Anterior cingulate cortex (tissue), 58 donors: ENCODE measurements at places on chromosomes 5 and 9.
A peak's percentile ranks its signal among the peaks of the same experiment; 100 is the strongest.

DNA sequence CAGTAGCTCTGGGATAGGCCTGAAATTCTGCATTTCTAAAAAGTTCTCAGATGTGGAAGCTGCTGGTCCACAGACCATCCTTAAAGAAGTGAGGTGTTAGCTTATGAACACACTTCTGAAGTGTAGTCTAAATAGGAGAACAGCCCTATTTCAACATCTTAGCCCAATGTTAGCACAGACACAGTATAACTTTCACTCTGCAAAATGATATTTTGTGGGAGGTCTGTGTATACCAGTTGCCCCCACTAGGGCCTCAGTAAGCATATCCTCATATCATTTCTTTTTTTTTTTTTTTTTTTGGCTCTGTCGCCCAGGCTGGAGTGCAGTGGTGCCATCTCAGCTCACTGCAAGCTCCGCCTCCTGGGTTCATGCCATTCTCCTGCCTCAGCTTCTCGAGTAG, 7.5 kb upstream of the HABP4 start:
- no peak for DNase-seq

- DNase-seq: peak; percentile 40
Measured at GRCh38 chr9:129174724-129175514, 3.1 kb downstream of the IER5L start.

GRCh38 chr9:8428389-8428788, 628.8 kb upstream of the DMAC1 start:
- DNase-seq: no peak

DNA sequence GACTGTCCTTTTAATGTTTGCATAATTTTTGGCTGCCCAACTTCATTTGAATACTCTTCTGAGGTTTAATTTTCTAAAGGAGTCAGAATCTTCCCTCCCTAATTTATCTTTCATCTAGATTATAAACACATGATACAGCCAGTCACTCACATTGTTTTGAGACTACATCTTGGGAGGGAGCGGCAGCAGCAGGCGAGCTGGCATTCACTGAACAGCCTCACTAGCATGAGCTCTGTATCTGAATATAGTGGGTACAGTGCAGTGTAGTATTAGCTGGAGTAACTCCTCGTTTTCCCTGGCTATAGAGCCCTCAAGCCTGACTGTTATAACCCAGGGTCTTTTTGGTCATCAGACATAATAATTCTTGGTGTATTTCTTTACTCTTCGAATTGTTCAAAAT, 969.2 kb upstream of the COX7C start:
- no peak for DNase-seq

DNA sequence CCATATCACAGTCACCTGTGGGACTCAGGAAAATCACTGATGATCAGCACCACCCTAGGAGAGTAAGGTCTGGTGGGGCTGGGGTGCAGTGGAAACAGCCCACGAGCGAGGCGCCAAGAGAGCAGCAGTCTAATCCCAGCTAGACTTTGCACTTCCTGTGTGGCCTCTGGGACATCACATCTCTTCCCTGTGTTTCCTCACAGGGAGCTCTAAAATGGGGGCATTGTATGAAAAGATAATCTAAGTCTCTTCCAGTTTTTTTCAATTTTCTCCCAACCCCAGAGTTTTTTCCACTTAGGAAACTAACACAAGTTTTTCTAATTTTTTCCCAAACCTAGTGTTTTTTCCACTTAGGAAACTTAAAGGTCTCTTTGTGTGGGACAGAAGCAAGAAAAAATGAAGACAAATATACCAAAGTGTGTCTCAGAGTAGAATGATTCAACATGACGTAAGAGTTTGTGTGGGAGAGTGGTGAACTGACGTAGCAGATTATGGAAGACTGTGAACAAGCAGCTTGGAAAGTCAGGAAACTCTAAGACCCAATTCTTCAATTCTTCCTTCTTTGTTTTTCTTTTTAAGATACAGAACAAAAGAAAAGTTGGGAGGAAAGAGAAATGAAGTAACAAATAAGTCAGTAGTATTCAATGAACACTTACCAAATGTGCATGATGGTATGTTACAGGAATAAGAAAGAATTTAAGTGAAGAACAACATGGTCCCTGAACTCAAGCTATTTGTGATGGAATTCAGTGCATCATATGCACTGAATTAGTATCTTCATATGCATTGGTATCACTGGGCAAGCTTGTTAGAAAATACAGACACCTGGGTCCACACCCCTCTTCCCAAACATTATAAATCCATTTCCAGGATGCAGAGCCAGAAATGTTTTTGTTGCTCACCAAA, 51.3 kb downstream of the LHFPL2 start:
- no peak for DNase-seq
